ENCODE measurements at places on chromosomes 5 and 9.

- DNase-seq, result no peak
These were observed 220.8 kb upstream of the DAPK1 start for GRCh38 chr9:87276851-87277261.

DNA sequence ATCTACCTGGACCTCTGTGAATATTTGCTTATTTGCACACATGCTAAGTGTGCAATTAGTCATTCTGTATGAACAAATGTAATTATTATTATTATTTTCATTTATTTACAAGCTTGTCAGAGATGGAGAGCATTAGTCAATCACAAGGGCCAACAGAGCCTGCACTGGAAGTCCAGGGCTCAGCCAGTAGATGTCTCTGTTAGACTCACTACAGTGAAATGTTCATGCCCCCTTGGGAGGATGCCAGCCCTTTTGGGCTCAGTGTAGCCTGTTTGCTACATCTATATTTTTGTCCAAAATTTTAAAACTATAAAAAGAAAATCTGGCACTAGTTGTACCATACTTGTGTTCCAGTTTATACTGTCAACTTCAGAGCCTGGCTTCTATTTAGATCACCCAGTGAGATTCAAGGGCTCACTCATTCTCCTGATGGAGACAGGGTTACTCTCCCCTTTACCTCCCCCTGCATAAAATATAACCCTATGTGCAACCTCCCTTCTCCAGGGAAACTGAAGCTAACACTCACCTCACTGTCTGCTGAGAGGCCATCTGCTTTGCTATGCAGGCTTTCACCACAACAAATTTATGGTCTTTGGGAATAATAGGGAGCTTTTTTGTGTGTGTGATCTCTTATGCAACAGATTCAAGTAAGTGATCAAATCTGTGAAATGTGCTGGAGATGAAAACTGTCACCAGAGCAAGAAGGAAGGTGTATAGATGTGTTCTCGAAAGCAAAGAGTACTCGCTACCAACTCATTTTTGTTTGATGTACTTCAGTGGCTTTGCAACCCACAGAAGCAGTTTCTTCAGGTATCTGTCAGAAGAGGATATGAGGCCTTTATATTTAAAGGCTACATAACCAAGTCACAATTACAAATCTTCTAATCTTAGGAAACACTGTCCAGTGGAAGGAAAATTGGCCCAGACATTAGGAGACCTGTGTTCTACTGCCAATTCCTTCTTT lies 99.9 kb upstream of the TLE4 start:
- peak; percentile 6 for DNase-seq

GRCh38 chr5:93188876-93189485 lies 392.0 kb downstream of the NR2F1-AS1 start:
- DNase-seq, result no peak

DNA sequence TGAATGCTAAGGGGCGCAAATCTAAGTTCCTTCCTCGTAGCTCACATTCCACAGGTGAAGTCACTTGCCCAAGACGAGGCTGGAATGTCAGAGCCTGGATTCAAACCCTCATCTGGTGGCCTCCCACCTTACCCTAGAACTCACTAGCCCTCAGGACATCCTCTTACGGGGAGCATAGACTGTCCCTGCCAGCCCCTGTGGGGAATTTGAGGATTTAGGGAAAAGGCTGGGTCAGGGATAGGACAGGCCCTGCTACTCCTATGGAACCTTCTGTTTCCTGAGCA lies 45.0 kb downstream of the IRF1 start:
- no peak for DNase-seq
